ENCODE measurements at places on chromosomes 3 and 15.

GRCh38 chr15:60695713-60696522, 217.0 kb upstream of the ICE2 start:
- DNase-seq: no peak

GRCh38 chr3:27253831-27254230, 115.4 kb downstream of the NEK10 start:
- DNase-seq: peak; percentile 19

- DNase-seq: no peak
Measured at GRCh38 chr3:17985658-17986347, 243.4 kb upstream of the TBC1D5 start.

DNA sequence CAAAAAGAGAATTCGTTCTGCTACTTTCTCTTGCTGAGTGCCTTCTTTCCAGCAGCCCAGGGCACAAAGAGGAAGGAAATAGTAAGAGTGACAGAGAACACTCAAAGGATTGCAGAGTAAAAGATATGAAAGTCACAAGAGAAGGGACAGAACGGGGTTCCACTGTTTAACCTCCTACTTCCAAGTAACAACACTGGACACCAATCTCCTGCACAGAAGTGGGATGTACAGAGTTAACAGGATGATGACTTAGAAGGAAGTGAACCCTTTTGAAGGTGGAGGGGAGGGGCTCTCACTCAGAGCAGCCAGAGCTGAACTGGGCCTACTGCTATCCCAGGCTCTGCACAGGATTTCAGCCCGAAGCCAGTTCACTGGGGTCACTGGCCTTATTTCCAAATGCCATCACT, 130.1 kb upstream of the PRICKLE2 start:
- no peak for DNase-seq

- no peak for DNase-seq
Measured at GRCh38 chr15:61091856-61092255, 137.2 kb downstream of the RORA start.

- DNase-seq: no peak
Measured at GRCh38 chr3:110743202-110743601, 328.4 kb upstream of the NECTIN3 start.

DNA sequence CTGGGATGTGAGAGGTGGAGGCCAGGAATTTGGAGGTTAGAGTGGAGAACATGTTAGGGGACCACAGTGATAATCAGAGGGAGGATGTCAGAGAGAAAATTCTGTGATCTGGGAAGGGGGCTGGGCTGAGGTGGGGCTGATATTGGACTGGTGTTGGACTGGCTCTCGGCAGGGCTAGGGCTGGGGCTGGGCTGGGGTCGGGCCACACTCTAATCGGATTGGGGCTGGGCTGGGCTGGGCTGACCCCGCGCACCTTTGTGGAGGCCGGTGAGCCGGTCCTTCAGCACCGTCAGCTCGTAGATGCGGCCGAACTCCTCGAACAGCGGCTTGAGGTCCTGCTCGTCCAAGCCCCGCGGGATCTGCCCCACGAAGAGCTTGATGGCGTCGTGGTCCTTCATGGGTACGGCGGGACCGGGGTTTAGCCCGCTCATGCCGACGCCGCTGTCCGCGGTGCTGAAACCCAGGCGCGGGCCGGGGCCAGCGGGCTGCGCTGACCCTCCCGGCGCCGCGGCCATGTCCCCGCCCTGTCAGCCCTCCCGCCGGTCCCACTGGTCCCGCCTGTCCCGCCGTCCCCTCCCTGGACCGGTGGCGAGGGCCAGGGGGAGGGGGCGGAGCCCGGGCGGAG, 485 bp downstream of the CELF6 start:
- DNase-seq: no peak

DNA sequence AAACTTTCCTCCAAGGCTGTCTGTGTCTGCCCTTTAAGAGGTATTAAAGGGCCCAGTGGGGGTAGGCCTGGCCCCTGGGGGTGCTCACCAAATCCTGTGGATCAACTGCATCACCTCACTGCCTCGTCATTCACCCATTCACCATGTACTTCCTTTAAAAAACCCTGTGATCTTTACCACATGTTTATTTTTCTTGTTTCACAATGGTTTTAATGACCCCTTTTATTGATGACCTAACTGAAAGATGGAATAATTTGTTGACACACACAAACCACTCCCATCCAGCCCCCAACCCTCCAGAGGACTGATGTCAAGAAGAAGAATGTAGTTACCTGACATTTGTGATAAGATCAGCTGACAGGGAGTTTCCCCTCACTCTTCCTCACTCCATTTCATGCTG, 40.8 kb downstream of the KCNAB1 start:
- no peak for DNase-seq
